ENCODE measurements at places on chromosomes 7 and 10.
A peak's percentile ranks its signal among the peaks of the same experiment; 100 is the strongest.

- no peak for DNase-seq
These were observed 12.6 kb upstream of the FGFR2 start for GRCh38 chr10:121610798-121611323.

DNA sequence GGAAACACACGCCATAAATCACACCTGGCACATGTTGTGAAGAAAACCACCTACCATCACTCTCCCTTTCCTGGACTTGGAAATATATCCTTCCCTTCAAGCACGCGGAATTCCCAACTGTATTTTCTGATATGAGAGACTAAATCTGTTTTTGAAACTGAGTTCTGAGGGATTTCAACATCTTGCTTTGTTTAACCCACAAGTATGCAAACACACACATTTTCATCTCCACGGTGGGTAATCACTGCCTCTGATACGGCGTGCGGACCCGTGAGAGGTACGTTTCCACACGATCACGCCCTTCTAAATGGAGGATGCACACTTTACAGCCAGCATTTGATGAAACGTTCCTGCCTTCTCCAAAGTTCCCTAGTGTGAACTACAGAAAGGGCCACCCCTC lies 83.4 kb downstream of the ZRANB1 start:
- DNase-seq = no peak

DNA sequence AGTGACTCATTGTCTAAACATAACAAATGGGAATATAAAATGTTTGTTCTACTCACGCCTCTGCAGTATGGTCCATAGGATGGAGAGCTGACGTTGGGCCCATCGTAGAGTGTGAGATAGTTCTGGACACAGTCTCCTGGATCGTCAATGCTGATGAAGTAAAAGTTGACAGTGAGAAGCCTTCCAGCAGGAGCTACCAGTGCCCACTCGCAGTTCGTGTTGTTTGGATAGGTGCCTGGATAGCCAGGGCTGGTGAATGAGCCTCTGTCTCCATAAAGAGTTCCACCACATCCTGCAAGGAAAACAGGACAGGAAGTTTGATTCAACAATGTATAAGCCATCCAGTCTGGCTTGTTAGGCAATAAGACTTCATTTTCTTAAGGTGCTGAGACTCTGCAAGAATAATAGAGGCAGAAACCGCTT lies 79.6 kb downstream of the OR13A1 start:
- peak; percentile 6 for DNase-seq

DNA sequence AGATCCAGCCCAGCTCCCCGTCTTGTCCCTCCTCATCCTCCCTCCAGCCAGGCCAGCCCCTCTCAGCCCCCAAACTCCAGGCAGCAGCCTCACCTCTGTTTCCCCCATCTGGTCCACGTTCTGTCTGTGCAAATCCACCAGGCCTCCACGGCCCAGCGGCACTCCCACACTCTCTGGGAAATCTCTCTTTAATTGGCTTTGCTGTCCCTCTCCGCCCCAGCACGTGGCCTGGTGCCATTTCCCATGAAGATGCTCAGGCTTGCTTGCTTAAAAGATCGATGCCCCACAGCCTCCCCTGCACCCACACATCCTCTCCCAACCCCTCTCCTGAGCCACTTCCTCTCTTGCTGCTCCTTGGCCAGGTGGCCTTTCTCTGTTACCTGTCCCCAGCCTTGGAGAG lies 39.3 kb downstream of the PRF1 start:
- no peak for DNase-seq

GRCh38 chr7:19113855-19114550 lies 3.4 kb downstream of the TWIST1 start:
- no peak for DNase-seq

GRCh38 chr7:111312966-111313365 lies 222.0 kb downstream of the LRRN3 start:
- no peak for DNase-seq

DNA sequence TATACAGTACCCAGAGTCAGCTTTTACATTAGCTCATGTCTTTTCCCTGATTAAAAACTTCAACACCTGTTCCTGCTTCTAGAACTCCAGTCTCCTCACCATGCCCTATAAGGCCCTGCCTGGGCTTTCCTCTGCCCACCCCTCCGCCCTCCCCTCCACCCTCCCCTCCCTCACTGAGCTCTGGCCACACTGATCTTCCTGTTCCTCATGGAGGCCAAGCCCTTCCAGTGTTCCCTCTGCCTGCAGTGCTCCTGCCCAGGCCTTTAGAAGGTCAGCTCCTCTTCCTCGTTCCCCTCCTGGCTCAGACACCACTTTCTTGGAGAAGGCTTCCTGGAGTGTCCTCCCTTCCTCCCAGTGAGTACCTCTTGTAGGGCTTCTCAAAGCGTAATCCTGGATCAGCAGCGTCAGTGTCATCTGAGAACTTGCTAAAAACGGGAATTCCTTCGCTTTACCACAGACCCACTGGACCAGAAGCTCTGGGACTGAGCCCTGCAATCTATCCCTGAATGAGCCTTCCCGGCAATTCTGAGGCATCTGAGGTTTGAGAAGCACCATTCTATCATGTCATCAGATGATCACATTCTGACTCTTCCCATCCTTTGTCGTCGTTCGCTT lies 3.7 kb downstream of the PDZD7 start:
- DNase-seq = no peak

DNA sequence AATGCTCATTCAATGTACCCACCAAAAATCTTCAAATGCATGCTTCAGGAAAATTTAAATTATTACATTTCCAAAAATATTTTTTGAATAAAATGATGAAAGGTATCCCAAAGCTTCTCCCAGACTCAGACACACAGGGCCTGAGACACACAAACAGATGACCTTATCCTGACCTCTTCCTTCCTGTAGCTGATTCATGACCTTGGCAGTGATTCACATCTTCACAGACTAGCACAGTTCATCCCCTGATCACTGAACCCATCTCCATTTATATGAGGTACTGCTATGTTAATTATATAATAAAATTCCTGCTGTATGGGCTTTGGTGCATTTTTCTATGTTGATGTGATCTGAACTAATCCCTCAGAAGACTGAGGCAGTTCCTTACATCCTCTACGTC lies 265.0 kb upstream of the GLI3 start:
- no peak for DNase-seq

- DNase-seq = no peak
These were observed 279.2 kb upstream of the PHYHIPL start for GRCh38 chr10:58897236-58897635.

DNA sequence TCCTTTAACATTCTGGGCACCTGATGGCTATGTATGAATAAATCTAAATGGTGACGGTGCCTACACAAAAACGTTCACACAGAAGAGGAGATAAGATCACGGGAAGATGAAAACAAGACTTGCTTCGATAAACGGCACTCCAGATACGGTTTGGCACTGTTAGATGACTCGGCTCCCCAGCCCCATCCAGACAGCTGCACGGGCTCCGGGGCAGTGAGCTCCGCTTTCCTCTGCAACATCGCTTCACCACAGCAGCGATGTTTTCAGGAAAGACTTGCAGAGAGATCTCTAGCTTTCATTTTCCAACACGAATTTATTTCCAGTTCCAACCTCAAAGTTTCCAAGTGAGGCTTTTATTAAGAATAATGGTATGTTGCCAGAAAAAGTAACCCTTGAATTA lies 132.1 kb downstream of the KLF6 start:
- no peak for DNase-seq

- no peak for DNase-seq
These were observed 16.0 kb downstream of the GPER1 start for GRCh38 chr7:1103789-1104515.

- no peak for DNase-seq
These were observed 93.8 kb downstream of the MAP3K8 start for GRCh38 chr10:30527623-30528428.

GRCh38 chr7:157097056-157097329 lies 41.7 kb upstream of the UBE3C start:
- no peak for DNase-seq

GRCh38 chr10:120188950-120189349 lies 268.1 kb upstream of the PLPP4 start:
- no peak for DNase-seq

GRCh38 chr10:117476281-117476680 lies 66.3 kb upstream of the EMX2 start:
- no peak for DNase-seq

DNA sequence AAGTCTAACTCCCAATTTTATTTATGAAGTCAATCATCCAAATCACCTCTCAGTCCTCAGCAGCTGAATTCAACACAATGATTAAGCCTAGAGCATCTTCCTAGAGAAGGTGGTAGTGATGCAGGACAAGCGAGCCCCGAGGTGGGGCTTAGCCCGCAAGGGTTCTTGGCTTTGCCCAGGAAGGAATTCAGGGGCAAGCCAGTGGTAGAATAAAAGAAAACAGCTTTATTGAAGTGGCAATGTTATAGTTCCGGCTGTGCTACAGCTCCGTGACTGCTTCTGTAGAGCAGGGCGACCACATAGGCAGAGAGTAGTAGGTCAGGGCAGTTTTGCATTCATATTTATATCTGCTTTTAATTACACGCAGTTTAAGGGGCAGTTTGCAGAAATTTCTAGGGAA lies 18.1 kb downstream of the IL2RA start:
- DNase-seq = no peak

DNA sequence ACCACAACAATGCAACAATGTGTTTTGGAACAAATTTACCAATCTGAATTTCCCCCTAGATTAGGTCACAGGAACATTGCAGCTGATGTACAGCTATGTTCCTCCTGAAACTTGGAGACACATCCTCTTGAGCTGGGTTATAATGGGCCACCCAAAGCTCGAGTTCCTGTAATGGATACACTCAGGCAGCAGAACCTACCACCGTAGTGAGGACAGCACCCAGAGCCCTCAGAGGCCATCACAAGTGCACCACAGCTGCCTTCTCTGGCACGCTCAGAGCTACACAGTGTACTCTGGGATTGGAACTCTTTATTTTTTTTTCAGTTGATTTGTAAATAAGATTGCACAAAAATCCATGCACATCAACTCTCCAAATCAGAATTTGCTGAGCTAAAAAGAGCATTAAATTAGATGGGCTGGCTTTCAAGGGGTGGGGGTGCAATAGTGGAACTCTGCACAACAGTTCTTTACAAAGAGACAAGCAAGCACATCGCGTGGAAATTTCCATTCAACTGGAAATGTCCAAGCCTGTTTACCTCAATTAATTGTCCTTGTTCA lies 56.7 kb downstream of the EGFR start:
- DNase-seq = no peak

DNA sequence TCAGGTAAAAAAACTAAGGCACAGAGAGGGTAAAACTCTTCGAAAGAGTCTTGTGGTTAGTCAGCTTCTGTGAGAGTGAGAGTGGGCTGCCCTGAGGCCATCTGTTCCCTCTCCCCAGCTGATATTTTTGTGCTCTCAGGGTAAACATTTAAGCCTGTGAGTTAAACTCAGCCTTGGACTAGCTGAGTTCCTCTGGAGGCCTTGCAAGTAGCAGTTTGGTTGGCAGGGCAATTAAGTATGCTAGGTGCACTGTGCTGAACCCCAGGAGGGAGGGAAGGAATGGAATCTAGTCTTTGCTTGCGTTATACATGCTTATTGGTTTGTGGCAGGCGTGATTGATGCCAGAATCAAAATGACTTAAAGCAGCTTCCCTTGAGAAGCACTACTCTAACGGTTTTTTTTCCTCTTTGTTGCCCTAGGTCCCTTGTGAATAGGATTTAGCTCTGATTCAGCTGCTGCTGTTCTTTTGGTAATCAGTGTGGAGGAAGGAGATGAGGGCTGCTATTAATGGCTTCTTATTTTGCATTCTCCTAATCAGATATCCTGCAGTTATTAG lies 140.2 kb downstream of the AUTS2 start:
- no peak for DNase-seq

GRCh38 chr10:71799112-71799511 lies 25.8 kb upstream of the VSIR start:
- DNase-seq = no peak

GRCh38 chr10:86580521-86580891 lies 58.9 kb upstream of the WAPL start:
- DNase-seq = no peak

DNA sequence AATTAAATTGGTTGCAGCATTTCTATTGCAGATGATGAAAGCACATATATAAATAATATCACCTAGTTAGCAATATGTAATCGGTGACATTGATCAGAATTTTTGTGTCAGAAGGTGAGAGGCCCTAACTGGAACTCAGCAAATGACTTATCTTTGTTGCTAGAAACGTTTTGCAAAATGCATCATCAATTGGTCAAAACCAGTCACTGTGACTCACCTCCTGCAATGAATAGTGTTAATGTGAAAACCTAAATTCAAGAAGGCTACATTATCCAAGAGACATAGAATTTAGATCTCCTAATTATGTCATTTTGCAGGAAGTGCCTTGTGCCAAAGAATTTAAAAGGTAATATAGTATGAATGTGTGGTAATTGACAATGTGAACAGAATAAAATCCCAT lies 9.8 kb upstream of the PNLIPRP3 start:
- DNase-seq = no peak

DNA sequence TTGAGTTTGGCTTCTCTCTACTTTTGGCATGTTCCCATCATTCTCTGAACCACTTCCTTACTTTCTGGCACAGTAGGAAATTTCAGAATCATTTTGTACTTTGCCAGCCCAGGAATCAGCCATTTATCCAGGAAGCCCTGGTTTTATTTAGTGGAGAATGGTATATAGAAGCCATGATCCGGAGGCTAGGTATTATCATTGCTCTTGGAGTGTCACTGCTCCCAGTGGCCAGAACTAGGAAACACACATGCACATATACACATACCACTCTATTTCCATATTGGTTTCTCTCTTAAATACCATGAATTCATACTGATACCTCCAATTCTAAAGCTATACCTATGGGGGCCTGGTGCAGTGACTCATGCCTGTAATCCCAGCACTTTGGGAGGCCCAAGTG lies 36.3 kb downstream of the SUFU start:
- DNase-seq = no peak

DNA sequence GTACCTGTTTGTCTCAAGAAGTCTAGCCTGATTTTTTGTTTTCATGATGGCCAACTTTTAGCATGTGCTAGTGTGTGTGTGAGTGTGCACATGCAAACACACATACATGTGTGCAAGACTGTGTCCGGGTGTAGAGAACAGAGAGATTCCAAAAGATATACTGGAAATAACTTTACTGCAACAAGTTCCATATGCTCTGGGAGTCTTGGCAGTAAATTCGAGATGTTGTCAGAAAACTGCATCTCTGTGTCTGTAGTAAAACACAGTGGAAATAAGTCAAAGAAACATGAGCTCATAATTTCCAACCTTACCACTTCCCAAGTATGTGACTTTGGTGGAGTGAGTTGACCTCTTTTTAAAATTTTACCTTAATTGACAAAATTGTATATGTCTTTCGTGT lies 950.8 kb upstream of the C7orf33 start:
- DNase-seq = no peak

- no peak for DNase-seq
These were observed 27.0 kb downstream of the PPP1R3A start for GRCh38 chr7:113891828-113892227.

- no peak for DNase-seq
These were observed 205.4 kb upstream of the ZMIZ1 start for GRCh38 chr10:78863140-78863905.

GRCh38 chr7:28176174-28176573 lies 4.4 kb downstream of the JAZF1 start:
- no peak for DNase-seq

DNA sequence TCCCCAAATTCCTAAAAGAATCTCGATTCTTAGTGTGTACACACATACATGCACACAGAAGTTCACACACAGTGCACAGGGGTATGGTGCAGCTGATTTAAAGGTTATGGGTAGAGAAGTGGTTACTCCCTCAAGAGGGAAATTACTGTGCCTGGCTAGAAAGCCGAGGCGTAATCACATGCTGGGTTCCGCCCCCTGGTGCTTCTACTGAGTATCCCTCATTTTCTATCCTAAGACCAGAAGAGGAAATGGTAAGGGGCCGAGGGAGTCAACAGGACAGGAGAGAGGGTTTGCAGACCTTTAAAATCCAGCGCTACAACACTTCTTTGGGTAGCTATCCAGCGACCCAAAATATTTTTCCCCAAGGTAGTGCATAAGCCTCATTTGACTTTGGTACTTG lies 147.3 kb upstream of the TMEM196 start:
- no peak for DNase-seq
